Naive thymus-derived CD4-positive, alpha-beta T cell (primary cell): ENCODE measurements at places on chromosomes 7 and 10. TPM values are rescaled to one million over a fixed set of nuclear protein-coding genes. Genes with fewer than 3 reads are reported as not detected.

Gene ZNF365
- not detected in 2 replicates for total RNA-seq

DNA sequence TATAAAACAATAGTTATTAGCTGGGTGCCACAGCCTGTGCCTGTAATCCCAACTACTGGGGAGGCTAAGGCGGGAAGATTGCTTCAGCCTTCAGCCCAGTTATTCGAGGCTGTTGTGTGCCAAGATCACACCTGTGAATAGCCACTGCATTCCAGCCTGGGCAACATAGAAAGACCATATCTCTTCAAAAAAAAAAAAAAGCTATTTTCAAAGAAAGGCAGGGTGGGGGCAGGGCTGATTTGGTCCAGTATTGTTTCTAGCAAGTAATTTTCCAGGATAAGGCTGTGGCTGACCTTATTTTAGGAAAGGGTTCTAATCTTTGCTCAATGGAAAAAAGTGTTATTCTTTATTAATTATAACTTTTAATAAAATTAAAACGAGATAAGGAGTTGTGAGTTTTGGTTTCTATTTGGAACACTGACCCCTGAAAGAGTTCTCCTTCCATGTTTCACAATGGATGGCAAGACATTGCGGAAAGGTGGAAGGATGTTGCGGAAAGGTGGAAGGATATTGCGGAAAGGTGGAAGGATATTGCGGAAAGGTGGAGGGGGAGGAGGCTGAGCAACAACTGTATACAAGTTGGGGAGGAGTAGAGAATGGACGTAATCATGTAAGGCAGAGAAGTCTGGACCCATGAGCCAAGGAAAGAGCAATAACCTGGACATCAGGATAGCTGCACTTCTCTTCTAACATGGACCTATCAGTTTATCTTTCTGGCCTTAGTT is 1.5 kb upstream of the C1GALT1 start:
- no peak for DNase-seq

GRCh38 chr7:66036788-66037187 is 38.8 kb upstream of the ASL start:
- DNase-seq, result no peak

Gene ASB10
- not detected for total RNA-seq

- DNase-seq, result no peak
Observed at GRCh38 chr7:157757211-157757610, 420.4 kb downstream of the DNAJB6 start.

DNA sequence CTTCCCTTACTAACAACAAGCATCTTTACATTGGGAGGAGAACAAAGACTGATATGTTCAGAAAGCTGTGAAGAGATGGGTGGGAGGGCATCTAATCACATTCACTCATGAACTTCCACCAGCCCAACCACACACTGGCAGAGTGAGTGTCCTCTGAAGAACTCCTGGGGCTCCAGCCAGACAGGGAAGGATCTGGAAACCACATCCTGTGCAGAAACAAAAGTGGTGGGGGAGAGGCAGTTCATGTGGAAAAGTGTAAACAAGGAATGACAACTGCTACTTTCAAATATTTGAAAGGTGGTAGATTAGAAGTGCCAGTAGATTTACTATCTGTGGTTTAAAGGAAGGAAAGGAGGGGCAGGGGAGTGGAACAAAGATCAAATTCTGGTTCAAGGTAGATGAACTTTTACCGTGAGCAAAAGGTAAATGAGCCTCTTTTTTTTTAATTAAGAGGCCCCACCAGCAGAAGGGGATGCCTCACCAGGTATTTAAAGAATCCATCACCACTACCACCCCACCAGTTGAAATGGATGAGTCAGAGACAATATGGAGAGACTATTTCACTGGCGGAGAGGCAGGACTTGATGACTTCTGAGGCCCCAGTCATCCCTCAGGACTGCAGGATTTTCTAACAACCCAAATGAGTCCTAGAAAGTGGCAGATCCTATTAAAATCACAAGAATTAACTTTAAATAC is 34.5 kb downstream of the GOT1 start:
- no peak for DNase-seq

- no peak for DNase-seq
Observed at GRCh38 chr7:17939606-17940301, 540 bp downstream of the SNX13 start.

GRCh38 chr7:15747712-15748111 is 61.2 kb upstream of the MEOX2 start:
- DNase-seq, result no peak

DNA sequence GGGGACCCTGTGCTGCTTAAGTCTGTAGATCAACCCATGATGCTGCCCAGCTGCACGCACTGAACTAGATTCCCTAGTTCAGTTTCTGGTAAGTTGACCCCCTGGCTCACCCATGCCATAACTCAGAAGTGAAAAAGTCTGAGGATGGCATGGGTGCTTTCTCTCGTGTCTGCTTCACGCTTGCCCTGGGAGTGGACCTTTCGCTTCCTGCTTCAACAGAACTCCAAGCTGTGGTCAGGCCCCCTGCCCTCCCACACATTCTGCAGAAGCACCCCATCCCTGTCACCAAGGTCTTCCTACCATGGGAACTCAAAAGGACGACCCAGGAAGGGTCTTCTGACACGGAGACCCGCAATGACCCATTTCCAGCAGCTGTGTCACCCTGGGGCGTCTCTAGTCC is 39.9 kb downstream of the LRRC18 start:
- no peak for DNase-seq

DNA sequence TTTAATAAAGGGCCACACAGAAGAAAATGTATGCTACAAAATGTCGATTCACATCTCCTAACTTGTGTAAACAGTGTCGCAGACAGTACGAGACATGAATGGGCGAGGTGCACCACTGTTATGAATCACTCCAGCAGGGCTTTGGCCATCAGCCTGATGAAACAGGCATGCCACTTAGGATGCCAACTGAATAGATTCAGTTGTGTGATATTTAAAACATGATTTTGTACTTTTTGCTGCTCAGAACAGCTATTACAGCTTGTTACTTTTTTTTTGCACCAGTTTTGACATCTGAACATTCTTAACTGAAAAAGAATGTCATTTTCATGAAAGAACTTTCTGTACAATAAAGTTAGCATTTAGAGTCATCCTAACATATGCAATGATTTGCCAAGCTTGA is 138.1 kb downstream of the VTI1A start:
- DNase-seq, result no peak

- no peak for DNase-seq
Observed at GRCh38 chr7:42617806-42618457, 293.9 kb downstream of the C7orf25 start.

GRCh38 chr7:36871355-36871738 is 147.1 kb upstream of the AOAH start:
- no peak for DNase-seq

Gene C10orf53
- not detected for total RNA-seq
